Right atrium auricular region (tissue), 2 donors: ENCODE measurements at places on chromosomes 11 and 22. TPM values are rescaled to one million over a fixed set of nuclear protein-coding genes. Genes with fewer than 3 reads are reported as not detected.
A peak's percentile ranks its signal among the peaks of the same experiment; 100 is the strongest.

DNA sequence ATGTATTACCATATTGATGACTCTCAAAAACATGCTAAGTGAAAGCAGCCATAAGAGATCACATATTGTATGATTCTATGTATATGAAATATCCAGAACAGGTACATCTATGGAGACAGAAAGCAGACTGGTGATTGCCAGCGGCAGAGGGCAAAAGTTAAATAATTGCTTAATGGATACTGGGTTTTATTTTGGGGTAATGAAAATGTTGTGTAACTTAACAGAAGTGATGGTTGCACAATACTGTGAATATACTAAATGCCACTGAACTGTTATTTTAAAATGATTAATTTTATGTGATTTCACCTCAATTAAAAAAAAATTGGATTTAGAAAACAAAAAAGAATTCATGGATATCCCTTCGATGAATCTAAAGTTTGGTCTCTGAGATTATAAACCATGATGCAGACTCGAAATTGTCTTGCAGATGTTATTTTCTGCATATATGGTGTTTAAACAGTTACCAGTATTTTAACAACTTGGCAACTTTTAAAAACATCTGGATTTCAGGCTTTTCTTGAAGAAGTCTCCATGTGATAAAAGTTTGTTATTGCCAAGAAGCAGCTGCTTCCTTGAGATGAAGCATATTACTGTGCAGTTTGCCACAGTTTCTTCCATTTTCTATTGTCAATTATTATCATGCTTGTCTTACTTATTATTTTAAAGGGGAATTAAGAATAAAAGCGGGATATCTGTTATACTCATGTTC lies 38.1 kb downstream of the LARGE2 start:
- H3K36me3 ChIP-seq = peaks cover 19% of the 10 kb centered on the region
- no peak overlapping the region for H3K27ac ChIP-seq
- H3K4me3 ChIP-seq = no peak overlapping the region

DNA sequence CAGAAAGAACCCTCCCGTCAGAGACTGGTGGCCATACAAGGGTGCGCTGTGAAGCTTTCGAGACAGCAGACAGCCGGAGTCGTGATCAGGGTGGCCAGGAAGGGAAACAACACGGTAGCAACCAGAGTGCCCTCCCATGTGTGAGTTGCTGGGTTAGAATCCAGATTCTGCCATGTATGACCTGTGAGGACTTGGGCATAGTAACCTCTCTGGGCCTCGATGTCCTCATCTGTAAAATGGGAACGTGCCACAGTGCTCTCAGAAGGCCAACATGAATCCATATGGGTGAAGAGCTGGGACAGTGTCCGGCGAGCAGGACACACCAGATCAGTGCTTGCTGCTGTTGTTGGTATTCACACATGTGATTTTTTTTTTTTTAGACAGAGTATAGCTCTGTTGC lies 7.6 kb upstream of the FGF3 start:
- H3K4me1 ChIP-seq = no peaks in the 10 kb centered on the region
- H3K36me3 ChIP-seq = no peaks in the 10 kb centered on the region
- no peak for DNase-seq
- no peaks in the 10 kb centered on the region for H3K27me3 ChIP-seq

DNA sequence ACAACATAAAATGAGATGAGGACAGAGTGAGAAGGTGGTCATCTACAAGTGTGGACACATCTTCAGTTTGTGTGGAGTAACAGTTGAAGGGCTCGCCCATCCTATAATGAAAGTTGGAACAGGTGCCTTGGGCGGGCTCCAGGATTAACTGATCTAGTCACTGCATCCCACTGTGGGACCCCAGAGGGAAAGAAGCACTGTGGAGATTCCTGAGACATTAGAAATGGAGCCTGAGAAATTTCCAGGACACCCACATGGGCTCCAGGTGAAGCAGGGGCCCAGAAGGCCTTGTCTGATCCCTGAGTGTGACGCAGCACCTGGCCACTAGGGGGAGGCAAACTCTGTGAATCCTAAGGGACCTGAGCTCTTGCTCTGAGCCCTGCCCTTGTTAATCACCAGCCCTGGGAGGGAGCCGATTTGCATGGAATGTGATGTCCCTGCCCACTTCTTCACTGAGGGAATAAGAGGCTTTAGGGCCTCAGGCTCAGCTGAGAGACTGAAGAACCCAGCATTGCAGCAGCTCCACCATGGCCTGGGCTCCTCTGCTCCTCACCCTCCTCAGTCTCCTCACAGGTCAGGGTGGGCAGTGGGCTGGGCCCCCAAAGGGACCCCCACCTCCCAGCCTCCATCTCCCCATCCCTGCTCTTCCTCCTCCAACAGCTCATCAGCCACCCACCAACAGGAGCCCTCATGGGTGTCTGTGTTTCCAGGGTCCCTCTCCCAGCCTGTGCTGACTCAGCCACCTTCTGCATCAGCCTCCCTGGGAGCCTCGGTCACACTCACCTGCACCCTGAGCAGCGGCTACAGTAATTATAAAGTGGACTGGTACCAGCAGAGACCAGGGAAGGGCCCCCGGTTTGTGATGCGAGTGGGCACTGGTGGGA lies 98.4 kb downstream of the VPREB1 start:
- DNase-seq = no peak
- no peaks in the 10 kb centered on the region for H3K36me3 ChIP-seq
- no peaks in the 10 kb centered on the region for H3K4me1 ChIP-seq

DNA sequence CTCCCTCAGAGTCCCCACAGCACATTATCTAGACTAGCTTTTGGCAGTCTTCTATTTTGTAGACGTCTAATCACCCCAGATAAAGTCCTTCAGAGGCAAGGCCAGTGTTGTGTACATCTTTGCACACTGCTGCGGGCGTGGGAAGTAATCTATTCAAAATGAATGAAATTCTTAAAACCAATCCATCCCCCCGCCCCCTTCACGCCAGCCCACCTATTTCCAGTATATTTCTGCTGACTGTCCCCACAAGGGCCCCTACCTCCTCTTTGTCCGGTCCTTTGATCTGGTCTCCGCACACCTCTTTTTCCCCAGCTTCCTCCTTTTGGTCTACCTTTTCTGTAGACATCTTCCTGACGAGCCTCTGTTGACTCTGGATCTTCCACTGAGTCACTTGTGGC lies 375 bp downstream of the BSCL2 start:
- peaks cover 38% of the 10 kb centered on the region for H3K4me1 ChIP-seq
- H3K27me3 ChIP-seq = no peaks in the 10 kb centered on the region
- H3K4me3 ChIP-seq = peak overlapping the region; percentile 84
- no peak for DNase-seq
- peak overlapping the region; percentile 68 for H3K27ac ChIP-seq

DNA sequence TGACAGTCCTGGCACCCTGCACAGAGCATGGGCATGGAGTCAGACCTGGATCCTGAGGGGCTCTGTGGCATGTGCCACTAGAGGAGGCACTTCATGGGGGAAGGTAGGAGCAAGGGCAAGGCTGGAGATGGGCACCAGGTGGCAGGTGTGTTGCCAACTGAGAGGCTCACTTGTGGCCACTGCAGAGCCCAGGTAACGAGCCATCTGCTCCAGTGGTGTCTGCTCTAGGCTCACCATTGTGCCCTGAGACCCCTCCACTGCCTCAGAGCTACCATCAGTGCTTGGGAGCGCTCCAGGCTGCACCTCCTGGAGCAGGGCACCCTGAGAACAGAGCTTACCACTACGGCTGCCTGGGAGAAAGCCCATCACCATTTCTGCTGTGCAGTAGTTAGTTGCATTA lies 1.3 kb upstream of the ZDHHC8 start:
- peaks cover 17% of the 10 kb centered on the region for H3K36me3 ChIP-seq

- no peaks in the 10 kb centered on the region for H3K4me1 ChIP-seq
- no peak for DNase-seq
- no peaks in the 10 kb centered on the region for H3K36me3 ChIP-seq
- H3K4me3 ChIP-seq = no peak overlapping the region
Observed at GRCh38 chr11:83713708-83714107, 427.5 kb upstream of the CCDC90B start.

DNA sequence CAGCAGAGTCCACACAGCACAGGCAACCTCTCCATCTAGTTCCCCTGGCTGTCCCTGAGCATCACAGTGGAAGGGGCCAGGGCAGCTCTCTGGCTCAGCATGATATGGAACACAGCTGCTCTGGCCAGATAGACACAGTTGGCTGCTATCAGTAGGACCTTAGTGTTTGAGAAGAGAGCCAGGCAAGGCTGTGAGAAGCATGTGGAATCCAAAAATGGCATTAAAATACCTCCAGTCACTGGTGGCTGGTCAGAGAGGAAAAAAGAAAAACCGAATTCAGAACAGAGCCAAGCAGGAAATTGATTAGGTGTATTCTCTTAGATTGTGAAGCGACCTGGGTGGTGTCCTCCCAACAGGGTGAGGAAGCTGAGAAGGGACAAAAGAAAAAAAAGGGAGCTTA lies 27.9 kb downstream of the SERPINH1 start:
- no peak overlapping the region for H3K27ac ChIP-seq
- H3K4me1 ChIP-seq = no peaks in the 10 kb centered on the region
- no peaks in the 10 kb centered on the region for H3K27me3 ChIP-seq
- no peaks in the 10 kb centered on the region for H3K36me3 ChIP-seq
- no peak for DNase-seq

DNA sequence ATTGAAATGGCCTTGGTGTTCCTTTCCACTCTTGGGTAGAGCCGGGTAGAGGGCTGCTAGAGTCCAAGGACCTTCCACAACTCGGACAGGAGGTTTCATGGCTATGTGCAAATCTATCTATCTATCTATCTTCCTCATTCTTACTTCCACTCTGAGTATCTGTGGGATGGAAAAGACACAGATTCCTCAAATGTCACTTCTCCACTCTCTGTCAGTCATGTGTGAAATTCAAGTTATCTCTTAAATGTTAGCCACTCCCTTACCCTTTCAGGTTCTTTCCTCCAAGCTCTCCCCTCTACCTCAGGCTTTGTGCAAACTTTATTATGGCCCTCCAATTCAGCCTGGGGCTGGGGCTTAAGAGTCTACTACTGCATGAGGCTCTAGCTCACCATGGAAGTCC lies 84.3 kb downstream of the GDPD4 start:
- H3K27me3 ChIP-seq = no peaks in the 10 kb centered on the region
- no peak overlapping the region for H3K4me3 ChIP-seq
- no peak for DNase-seq
- H3K27ac ChIP-seq = no peak overlapping the region

DNA sequence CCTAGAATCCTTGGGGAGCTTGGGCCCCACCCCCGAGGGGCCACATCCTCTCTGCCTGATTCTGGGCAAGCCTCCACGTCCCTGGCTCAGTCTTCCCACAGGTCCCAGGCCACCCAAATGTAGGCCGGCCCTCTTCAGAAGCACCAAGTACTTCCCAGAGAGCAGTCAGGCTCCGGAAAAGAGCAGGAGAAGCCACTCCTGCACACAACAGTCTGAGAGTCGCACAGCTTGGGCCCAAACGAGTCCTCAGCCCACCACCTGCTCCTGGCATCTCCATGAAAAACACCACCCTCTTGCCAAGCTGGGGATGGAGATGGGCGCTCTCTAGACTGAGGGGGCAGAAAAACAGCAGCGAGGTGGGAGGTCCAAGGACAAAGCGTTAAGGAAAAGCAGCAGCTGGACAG lies 15.4 kb downstream of the EHD1 start:
- no peaks in the 10 kb centered on the region for H3K4me1 ChIP-seq
- no peak overlapping the region for H3K4me3 ChIP-seq
- H3K27ac ChIP-seq = peak overlapping the region; percentile 91
- H3K36me3 ChIP-seq = peaks cover 13% of the 10 kb centered on the region
- no peak for DNase-seq

DNA sequence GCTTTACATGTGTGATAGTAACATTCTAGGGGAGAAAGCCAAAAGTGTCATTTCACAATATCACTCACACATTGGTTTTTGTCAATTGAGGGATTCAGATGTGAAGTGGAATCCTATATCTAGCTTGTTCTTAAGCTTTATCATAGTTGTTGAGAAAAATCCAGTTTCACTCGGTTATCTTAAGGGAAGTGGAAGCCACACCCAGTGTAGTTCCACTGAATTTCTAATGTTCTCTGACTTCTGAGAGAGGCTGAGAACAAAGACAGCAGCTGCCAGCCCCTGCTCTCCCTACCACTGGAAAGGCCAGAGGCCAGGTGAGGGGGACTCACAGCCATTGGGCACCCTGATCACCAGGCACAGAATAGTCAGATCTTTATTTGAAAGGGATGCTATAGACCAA lies 53.7 kb downstream of the THAP12 start:
- H3K4me1 ChIP-seq = no peaks in the 10 kb centered on the region
- H3K4me3 ChIP-seq = no peak overlapping the region
- no peak overlapping the region for H3K27ac ChIP-seq
- H3K36me3 ChIP-seq = no peaks in the 10 kb centered on the region
- DNase-seq = no peak
- H3K27me3 ChIP-seq = no peaks in the 10 kb centered on the region

- no peak overlapping the region for H3K4me3 ChIP-seq
- no peaks in the 10 kb centered on the region for H3K27me3 ChIP-seq
- no peaks in the 10 kb centered on the region for H3K4me1 ChIP-seq
- no peak for DNase-seq
- peaks cover 8% of the 10 kb centered on the region for H3K36me3 ChIP-seq
Observed at GRCh38 chr11:57604296-57605027, 7.0 kb downstream of the SERPING1 start.

- no peak for DNase-seq
- H3K4me1 ChIP-seq = no peaks in the 10 kb centered on the region
- H3K36me3 ChIP-seq = no peaks in the 10 kb centered on the region
- H3K27me3 ChIP-seq = no peaks in the 10 kb centered on the region
Observed at GRCh38 chr11:12674936-12675696, 895 bp downstream of the TEAD1 start.

GRCh38 chr11:31987118-31988005 lies 103.5 kb upstream of the RCN1 start:
- peak overlapping the region; percentile 22 for H3K4me3 ChIP-seq
- DNase-seq = no peak
- H3K4me1 ChIP-seq = no peaks in the 10 kb centered on the region

DNA sequence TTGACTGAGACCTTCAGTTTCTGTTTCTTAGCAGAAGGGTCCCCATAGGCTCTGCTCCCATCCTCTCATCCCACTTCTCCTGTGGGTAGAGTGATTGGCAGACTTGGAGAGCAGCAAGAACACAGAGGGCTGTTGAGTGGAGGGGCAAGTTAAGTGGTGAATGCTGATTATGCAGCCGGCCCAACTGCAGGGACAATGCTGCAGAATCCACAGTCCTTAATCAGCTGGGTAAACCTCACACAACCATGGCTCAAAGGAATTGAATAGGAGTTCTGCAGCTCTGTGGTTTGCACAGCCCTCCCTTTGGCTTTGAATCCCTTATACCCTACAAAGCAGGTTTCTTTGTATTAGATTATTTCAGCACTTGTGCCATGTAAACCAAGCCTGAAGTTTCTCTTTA lies 161.1 kb downstream of the NAV2 start:
- H3K27ac ChIP-seq = no peak overlapping the region
- no peaks in the 10 kb centered on the region for H3K36me3 ChIP-seq
- H3K27me3 ChIP-seq = no peaks in the 10 kb centered on the region
- H3K4me3 ChIP-seq = no peak overlapping the region
- no peak for DNase-seq

- peak within 1 kb of the TSS; percentile 60 for H3K4me3 ChIP-seq
- no peaks in the 10 kb centered on the region for H3K36me3 ChIP-seq
- peaks cover 66% of the 10 kb centered on the region for H3K4me1 ChIP-seq
- DNase-seq = peak; percentile 74
- no peaks in the 10 kb centered on the region for H3K27me3 ChIP-seq
Observed at GRCh38 chr11:68841718-68842426, at the start of gene CPT1A. Gene CPT1A, minus strand, starts transcription at chr11:68841916. Its CDS starts 26,442 bp downstream, at chr11:68815474.

- H3K36me3 ChIP-seq = no peaks in the 10 kb centered on the region
- H3K27me3 ChIP-seq = no peaks in the 10 kb centered on the region
- H3K4me1 ChIP-seq = peaks cover 44% of the 10 kb centered on the region
- peak overlapping the region; percentile 5 for H3K27ac ChIP-seq
Observed at GRCh38 chr11:10322830-10323792, 18.2 kb downstream of the ADM start.

Gene FOSL1
- total RNA-seq = 6.8 TPM

Gene TSSC4
- 26.7 TPM for total RNA-seq

Gene TMA7B
- total RNA-seq = not detected

Gene STK33
- total RNA-seq = 16.4 TPM

Gene BAD
- 122 TPM for total RNA-seq

Gene PNPLA3
- total RNA-seq = 0.16 TPM

Gene NECTIN1
- total RNA-seq = 4.4 TPM

Gene DTX4
- 1.0 TPM for total RNA-seq
